ENCODE measurements at places on chromosomes 11 and 22. TPM values are rescaled to one million over a fixed set of nuclear protein-coding genes. Genes with fewer than 3 reads are reported as not detected.

ACER3 gene
- total RNA-seq, result 8.1 TPM

ZBED4 gene
- total RNA-seq, result 9.6 TPM

DGCR2 gene
- 59.1 TPM for total RNA-seq

LRRC10B gene
- total RNA-seq, result 23.0 TPM

KRTAP5-7 gene
- 0.22 TPM for total RNA-seq

SPI1 gene
- 5.7 TPM for total RNA-seq

CAT gene
- 49.0 TPM for total RNA-seq
